ENCODE measurements at places on chromosomes 2 and 18.

DNA sequence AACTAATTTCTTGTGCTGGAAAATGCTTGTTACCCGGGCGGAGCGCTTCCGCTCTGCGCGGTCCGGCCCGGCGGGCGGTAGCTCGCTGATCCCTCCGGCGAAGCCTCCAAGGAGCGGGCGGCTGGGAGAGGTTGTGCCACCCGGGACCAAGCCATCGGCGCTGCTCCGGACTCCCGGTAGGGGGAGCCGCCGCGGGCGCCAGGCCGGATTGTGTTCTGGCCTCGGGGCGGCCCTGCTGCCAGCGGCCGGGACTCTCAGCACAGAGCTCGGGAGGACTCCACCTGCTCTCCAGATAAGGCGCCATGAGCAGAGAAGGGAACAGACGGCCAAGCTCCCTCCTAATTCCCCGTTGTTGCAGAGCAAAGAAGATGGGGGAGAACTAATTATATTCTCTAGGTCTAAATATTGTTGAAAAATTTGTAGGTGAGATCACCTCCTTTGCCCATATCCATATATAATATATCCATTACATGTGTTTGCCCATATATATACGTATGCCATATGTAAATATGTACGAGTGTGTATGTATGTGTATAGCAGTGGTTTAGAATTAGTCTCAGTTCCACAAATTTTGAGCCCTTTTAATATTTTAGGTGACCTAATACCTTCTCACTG lies 13.8 kb upstream of the SATB2 start:
- DNase-seq = no peak

- DNase-seq = no peak
Observed at GRCh38 chr2:216012133-216012829, 1.1 kb downstream of the MREG start.

DNA sequence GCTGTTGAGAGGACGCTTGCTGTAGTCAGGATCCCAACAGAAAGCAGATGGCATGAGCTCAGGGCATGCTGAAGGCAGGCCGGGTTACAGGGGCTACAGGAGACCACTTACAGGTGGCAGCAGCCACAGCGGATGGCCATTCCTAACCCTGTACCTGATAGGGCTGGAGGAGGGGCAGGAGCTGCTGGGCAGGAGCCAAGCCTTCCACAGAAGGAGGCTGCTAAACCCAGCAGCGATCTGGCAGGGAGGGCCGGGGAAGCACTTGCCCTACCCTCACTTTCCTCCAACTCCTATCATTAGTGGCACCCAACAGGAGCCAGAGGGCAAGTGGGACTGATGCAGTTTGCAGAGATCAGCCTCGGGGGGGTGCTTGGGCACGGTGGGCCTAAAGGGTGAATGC lies 2.0 kb downstream of the ASB18 start:
- no peak for DNase-seq

DNA sequence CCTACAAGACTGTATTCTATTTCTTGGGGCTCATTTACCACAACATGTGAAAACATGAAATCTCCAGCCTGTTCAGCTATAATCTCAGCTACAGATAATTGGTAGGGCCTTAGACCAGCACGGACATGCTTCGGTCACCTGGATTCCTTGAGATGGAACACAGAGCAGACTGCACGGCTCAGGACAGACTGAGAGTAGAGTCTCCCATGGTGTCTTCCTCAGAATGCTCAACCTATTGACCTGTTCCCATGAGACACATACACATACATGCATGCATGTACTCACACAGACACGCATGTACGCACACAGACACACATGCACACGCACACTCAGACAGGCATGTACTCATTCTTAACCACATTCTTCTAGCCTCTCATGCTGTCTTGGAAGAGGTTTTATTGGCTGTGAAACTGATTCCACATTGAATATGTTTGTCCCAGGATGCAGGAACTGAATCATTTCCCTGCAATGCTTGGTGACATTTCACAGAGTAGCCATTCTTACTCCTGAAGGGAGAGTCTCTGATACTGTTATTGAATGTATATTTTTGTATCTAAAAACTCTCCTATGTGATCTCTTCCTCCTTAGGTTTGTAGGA lies 23.5 kb upstream of the BZW1 start:
- no peak for DNase-seq

GRCh38 chr2:240410808-240411207 lies 24.7 kb upstream of the GPC1 start:
- DNase-seq = no peak

DNA sequence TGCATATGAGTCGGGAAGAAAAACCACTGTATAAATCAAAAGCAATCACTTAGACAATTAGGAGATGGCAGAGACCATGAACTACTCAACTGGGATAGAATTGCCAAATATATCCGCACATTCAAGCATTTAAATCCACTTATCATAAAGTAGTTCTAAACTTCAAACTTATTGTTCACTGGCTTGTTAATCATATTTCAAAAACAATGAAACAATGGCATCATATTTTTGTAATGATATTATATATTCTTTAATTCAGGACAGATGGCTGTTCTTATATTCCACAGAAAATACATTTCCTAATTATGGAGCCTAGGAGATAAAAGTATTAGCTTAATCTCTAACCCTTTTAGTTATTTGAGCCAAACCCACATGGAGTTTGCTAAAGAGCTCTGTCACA lies 263.6 kb downstream of the CTNNA2 start:
- no peak for DNase-seq

DNA sequence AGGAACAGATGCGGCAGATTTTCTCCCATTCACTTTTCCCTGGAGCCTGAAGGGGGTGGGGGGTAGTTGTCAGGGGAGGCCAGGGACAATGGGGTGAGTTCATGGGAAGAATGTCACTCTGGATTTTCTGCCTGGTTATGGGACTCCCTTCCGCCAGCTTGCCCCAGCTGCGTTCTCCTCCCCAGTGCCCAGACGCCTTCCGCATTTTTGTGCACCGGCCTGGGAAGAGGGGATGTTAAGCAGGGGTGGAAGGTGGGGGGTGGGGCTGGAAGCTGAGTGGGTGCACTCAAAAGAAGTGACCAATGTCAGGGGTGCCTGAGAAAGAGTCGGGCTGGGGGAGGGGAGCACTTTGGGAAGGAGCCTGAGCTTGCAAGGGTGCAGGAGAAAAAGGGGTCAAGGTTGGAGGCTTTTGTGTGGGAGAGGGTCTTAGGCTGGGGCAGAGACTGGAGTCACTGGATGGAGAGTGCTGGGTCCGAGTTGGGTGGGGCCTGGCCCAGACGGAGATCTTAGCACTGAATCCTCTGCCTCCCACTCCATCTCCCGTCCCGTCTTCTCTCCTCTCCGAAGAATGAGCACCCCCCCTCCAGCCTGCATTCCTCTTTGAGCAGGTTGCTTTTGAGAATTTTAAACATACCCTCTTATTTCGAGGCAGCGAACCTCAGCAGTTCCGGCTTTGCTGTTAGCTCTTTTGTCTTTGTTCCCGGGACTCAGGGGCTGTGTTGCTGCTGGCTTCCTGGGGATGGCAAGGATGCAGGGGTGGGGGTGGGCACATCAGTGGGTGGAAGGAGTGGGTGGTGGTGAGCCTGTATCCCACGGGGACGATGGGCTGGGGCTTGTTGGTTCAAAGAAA lies 2.7 kb downstream of the IGFBP2 start:
- no peak for DNase-seq

GRCh38 chr18:4157352-4157751 lies 297.8 kb downstream of the DLGAP1 start:
- no peak for DNase-seq

GRCh38 chr2:171281110-171281509 lies 120.4 kb upstream of the TLK1 start:
- no peak for DNase-seq
